CD8-positive, alpha-beta T cell (primary cell): ENCODE measurements at places on chromosomes 2 and 18.

- DNase-seq = no peak
Measured at GRCh38 chr2:154908327-154908726, 209.8 kb downstream of the KCNJ3 start.

GRCh38 chr2:168726375-168726774 lies 76.1 kb upstream of the NOSTRIN start:
- no peak for DNase-seq

GRCh38 chr2:42084231-42084671 lies 36.4 kb downstream of the PKDCC start:
- no peak for DNase-seq

DNA sequence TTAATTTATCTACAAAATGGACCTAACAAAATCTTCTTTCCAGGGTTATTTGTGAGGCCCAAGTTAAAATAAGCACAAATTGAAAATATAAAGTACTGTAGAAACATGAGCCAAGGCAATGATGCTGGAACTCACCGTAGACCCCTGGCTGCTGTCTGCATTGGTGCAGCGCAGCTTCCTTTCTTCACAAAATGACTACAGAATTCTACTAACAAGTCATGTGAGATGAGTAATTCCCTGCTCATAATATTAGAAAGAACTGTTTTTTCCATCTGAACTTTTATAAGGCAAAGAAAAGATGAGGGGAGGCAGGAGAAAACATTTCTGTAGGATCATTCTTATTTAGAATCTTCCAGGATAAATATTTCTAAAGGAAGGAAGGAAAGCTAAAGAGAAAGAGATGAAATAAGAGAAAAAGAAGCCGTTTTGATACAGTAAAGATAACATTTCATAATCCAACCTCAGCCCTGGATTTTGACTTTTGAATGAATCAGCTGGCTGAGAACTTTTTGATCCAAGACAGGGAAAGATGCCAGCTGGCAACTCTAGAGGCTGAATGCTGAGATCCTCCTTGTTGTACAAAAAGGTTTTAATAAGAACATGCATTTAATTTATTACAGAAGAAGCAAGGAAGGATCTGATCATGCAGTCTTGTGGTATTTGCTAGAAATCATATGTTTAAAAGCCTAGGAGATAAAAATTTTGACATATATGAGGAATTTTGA lies 183.9 kb upstream of the KLHL14 start:
- DNase-seq = no peak

- no peak for DNase-seq
Measured at GRCh38 chr18:34867520-34867919, 157.4 kb downstream of the DTNA start.

GRCh38 chr18:36590621-36591580 lies 237.9 kb downstream of the TPGS2 start:
- DNase-seq = no peak

DNA sequence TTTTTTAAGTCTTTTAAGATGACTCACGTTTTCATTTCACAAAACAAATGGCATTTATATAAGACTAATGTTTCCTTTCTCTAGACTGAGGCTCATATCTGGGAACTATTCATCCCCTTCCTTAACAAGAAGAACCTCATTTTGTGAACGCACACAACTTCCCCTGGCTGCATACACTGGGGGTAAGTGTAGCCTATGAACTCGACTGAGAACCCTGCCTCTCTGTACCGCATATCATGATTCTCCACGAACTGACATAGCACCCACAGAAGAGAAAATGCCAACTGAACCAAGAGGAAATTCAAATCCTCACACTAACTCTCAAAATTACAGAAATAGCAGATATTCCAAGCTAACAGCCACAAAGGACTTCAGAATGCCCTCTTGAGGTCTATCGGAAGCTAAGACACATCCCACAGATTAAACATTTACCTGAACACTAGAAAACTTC lies 236.7 kb downstream of the TCF4 start:
- DNase-seq = no peak

DNA sequence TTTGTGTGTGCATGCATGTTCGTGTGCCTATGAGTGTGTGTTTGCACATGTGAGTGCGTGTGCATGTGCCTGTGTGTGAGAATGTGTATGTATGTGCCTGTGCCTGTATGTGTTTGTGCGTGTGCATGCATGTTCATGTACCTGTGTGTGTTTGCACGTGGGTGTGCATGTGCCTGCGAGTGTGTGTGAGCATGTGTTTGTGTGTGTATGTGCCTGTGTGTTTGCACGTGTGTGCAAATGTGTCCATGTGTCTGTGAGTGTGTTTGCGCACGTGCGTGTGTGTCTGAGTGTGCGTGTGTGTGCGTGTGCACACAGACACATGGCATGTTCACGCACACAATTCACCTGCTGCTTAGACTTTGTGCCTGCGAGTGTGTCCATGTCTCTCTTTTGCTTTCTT lies 853.5 kb upstream of the SALL3 start:
- no peak for DNase-seq

DNA sequence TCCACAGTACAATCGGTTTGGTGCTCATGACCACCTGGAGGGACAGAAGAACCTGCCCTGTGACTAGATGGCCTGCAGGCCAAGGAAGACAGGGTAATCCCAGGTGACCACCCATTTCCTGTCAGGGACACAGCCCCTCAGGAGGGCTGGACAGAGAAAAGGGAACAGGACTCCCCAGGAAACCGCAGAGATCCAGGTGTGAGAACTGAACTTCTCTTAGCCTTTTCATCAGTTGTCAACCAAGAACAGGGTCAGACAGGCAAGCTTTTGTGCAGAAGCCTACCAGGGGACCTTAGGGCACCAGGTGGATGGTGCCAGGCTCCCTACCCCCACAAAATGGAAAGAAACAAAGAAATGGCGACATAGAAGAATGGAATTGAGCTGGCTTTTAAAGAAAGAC lies 132.3 kb downstream of the HDAC4 start:
- DNase-seq = no peak

DNA sequence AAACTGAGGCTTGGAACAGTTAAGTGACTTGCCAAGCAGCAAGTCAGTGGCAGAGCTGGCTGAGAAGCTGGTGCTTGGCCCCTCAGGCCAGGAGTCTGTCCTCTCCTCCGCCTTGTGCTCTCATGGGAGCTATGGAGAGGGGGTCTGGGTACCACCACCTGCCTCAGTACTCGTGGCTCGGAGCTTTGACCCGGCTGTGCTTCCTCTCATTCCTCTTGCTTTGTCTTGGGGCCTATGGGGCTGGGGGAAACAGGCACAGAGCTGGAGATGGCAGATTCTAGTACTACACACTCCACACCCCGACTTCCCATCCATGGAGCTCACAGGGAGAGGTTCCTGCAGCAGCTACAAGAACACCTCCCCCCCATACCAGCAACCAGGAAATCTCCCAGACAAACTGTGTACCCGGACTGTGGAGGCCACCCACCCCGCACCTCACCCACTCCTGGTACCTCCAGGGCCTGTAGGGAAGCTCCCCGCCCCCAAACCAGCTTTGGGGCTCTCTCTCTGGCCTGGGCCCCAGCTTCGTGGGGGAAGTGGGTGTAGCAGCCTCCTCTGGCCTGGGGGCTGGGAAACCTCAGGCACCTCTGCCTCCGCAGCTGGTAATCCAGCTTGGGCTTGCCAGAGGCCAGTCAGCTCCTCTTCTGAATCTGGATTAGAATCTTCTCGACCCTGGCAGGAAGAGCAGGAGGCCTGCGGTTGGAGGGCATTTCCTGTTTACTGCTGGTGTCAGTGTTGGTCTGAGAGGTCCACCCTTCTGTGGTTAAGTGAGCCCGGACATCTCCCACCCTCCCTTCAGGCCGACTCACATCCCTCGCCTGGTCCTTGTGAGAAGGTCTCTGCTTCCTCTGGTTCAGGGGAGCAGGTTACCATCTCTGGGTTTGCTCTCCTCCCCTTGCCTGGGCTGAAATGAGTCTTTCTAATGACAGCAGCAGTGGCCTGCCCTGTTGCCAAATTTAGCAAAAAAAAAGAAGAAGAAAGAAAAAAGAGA lies 22.3 kb upstream of the RHOB start:
- DNase-seq = peak; percentile 21

DNA sequence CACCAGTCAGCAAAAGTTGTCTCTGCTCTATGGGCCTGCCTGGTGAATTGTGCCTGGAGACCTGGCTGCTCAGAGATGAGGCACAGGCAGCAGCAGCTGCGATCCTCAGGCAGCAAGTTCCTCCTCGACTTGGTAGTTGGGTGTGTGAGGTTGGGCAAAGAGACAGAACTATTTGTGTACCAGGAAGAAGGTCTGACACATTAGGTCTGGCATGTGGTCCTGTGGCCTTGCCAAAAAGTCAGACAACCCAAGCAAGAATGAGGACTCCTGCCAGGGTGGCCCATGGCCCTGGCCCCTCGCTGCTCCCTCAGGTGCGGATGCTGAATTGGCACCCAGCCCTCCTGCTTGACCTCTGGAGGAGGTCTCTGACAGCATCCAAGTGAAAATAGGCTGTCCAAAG lies 192.7 kb downstream of the DYSF start:
- DNase-seq = no peak

- DNase-seq = no peak
Measured at GRCh38 chr18:47081578-47081977, 46.2 kb upstream of the ELOA2 start.

DNA sequence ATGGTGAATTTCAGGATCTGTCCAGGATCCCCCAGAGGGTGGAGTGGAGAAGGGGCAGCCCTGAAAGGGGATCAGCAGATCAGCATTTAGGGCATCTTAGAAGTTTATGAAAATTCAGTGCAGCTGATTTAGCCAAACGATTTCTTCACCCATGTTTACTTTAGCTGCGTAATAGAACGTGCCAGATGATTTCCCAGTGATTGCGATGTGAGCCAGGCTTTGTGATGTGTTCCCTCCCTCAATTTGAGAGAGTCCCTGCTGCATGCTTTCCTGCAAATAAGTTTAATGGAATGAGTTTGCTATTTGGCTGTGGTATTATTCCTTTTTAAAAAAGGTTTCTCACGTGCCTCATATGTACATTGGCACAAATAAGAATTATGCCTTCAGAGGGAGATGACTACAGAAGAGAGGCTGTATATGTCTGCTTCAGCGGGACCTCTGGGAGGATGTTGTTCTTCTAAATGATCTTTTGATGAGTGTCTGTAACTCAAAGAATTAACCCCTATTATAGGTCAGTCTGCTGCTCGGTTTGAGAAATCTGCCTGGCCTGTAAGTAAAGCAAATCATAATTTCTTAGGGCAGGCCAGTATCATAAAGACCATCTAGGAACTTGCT lies 111.9 kb downstream of the MRO start:
- DNase-seq = no peak

DNA sequence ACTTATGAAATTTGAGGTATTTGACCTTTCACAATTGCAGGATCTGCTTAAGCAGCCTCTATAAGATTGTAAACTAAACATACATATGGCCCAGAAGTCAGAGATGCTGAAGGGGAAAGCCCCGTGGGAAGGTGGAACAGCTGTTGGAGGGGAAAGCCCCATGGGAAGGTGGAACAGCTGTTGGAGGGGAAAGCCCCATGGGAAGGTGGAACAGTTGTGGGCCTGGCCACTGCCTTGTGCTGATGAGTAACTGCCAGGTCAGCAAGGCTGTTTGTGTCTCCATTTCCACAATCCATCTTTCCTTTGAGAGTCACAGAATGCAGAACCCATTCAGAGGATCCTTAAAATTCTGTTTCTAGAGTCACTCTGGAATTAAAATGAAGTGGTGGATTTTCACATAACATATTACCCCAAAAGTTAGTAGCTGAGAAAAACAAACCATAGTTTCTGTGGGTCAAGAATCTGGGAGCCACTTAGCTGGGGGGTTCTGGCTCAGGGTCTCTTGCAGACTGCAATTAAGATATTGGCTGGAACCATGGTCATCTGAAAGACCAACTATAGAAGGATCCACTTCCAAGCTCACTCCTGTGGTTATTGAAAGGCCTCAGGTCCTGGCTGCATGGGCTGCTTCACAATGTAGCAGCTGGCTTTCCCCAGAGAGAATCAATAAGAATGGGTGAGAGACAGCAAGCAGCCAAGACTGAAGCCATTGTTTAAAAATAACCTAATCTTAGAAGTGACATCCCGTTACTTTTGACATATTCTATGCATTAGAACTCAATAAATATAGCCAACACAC lies 86.6 kb upstream of the CAVIN2 start:
- DNase-seq = no peak
